ENCODE measurements at places on chromosomes 2 and 18. TPM values are rescaled to one million over a fixed set of nuclear protein-coding genes. Genes with fewer than 3 reads are reported as not detected.

- DNase-seq: no peak
Measured at GRCh38 chr2:126770466-126770865, 114.5 kb downstream of the GYPC start.

DNA sequence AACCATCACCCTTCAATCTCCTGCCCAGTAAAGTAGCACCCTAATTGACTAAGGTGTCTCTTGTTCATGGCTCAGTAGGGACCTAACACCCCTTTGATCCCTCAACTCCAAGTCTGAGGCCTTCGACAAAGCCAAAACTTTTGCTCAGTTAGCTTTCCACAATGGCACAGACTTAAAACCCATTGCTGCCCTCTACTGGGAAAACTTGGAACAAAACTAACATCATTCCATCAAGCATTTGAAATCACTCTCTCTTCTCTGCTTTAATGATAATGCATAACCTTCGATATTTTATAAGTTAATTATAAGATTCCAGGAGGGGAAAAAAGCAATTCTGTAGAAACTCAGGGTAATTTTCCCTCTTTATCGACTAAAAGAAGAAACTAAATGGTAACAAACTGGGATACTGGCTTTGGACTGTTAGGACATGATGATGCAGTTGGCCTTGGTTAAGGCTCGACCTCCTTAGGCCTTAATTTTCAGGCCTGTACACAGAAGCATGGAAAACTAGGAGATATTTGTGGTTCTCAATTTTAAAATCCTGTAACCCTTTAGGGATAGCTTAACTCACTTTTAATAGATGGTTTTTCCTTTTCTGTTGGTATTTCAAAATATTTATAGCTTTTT is 127.8 kb downstream of the STK39 start:
- peak; percentile 83 for DNase-seq

- no peak for DNase-seq
Measured at GRCh38 chr2:176152350-176153181, 1.2 kb downstream of the HOXD4 start.

DNA sequence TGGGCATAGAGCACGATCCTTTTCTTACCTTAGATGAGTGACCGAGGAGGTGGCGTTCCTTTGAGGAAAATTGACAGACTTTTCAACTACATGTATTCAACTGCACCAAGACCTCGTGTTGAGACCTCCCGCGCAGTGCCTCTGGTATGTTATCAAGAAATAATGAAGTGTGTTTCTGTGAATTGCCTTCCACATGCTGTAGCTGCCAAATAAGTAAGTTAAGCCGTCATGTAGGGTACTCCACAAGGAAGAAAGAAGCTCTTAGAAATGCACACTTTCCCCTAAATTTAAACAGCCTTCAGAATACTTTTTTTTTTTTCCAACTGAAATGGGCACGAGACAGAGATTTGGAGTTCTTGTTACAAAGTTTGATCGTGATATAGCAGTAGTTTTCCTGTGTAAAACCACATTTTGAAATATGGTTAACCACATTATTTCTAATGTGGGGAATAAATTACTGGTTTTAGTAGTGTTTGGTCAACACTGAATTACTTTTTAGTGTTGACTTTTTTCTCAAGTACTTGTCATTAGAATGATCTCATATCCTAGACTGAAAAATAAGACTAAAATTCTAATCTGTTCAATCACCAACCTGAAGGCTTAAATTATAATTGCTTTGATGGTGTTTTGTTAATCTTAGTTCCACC is 30.5 kb downstream of the PDK1 start:
- no peak for DNase-seq

GRCh38 chr18:59059140-59059539 is 80.5 kb upstream of the SEC11C start:
- DNase-seq: no peak

DNA sequence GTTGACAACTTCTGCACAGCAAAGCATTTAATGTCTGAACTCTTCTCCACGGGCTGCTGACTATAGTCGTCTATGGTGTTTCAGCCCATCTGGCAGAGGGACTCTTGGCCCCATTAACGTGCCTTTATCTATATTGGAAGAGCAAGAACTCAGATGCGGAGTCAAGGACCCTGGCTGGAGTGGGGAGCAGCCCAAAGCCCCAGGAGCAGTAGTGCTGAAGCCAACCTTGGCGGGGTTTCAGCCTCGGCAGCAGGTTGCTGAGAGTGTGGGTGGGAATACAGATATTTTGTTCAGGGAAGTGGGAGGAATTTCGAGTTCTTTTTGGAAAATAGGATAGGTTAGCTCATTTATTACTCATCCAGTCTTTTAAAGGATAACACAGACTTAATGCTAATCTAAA is 34.2 kb downstream of the TMEM17 start:
- peak; percentile 69 for DNase-seq

The RAPGEF4 gene
- 11.3 TPM for total RNA-seq

DNA sequence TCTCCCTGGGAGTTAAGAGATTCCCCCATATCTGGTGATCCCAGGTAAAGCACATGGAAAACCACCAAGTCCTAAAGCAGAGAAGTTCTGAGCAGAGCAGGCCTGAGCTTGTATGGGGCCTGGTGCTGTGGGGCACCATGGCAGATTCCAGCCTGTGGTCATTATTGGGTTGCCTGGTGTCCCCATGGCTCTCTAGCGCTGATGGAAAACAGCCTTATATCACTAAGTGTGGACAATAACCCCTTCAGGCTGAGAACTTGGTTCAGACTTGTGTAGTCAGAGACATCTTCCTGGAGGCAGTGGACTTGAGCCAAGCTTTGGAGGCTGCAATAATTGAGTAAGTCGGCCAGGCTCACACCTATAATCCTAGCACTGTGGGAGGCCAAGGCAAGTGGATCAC is 96.8 kb downstream of the MCFD2 start:
- DNase-seq: no peak

DNA sequence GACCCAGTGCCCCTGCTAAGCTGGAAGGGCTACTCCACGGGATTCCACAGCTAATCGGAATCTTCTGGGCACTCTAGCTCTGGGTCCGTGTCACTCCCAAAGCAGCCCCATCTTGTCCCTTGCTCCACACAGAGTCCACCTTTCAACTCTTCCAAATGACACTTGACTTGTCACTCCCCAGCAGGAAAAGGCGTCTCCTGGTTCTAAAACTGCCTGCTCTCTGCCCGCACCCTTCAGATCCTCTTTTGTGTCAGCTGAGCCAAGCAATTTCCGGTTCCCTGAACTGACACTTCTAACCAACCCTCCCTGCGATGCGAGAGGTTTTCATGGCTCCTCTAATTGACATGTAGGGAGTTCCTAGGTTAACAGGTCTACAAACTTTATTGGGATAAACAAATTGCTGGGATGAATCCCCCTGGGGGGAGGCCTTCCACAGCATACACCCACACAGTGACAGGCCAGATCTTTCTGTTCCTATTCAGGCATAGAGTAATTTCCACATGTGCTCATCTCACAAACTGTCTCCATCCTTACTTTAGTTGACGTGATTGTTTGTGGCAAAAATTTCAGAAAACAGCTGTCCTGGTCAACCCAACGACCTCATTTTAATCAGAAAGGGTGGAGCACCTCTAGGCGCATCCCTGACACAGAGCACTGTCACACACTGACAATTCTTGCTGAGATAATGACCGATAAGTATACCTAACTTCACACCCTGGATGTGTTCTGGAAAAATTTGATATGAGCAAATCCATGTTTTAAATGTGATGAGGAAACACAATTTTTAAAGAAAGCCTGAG is 104.9 kb downstream of the RBMS1 start:
- DNase-seq: no peak

- no peak for DNase-seq
Measured at GRCh38 chr2:177717831-177718618, 325.5 kb downstream of the AGPS start.

- no peak for DNase-seq
Measured at GRCh38 chr2:85913884-85914881, 25.4 kb upstream of the ST3GAL5 start.

- DNase-seq: no peak
Measured at GRCh38 chr2:175676813-175677212, 325.3 kb downstream of the LNPK start.

- no peak for DNase-seq
Measured at GRCh38 chr2:84827978-84828575, 52.8 kb downstream of the TRABD2A start.

DNA sequence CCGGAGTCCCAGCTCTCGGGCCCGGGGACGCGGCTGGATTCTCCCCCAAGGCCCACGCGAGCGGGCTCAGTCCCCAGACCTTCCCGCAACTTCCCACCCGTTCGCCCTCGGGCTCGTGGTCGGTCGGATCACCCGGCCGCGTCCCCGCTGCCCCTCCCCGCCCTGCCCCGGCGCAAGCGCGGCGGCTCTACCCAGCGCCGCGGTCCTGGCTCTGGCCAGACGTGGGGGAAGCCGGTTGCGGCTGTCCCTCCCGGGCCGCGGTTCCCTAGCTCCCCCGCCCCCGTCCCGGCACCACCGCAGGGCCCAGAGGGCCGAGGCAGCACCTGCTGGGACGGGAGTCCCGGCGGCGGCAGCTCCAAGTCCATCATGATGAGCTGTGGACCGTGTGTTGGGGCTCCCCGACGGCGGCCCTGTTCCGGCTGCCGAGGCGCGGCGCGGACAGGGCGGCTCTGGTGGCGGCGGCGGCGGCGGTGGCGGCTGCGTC is 276 bp downstream of the NFE2L2 start:
- no peak for DNase-seq

- peak; percentile 74 for DNase-seq
Measured at GRCh38 chr2:186641807-186642321, 52.0 kb upstream of the FAM171B start.

The BOLL gene
- total RNA-seq: 2.8 TPM

DNA sequence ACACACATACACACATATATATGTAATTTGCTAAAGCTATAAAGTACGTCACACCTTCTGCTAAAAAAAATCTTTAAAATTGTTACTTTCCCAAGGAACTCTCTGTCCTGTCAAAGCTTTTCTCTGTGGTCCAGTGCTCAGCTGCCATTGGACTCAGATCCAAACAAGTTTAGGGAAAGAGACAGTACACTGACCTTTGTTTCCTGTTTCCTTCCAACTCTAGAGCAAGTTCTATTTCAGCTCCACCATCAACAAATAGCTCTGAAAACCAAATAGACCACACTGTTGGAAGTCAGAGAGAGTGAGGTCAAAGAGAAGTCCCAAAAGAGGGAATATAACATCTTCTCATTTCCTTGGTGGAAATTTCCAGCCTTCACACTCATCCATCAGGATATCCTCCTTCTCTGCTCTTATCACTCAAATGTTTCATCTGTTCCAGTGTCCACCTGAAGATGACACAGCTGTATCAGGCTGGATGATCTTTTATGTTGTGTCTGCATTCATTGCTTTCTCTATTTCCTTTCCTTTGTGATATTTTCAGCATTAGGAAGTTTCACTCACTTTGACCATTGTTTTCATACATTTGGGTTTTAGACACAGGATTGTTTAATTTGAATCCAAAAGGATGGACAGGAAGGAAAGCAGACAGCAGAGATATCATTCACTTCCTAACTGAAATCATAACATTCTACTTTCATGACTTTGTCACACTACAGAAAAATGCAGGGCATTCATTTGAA is 192.3 kb upstream of the NT5C1B start:
- no peak for DNase-seq

- no peak for DNase-seq
Measured at GRCh38 chr2:19731037-19731436, 170.7 kb downstream of the TTC32 start.

DNA sequence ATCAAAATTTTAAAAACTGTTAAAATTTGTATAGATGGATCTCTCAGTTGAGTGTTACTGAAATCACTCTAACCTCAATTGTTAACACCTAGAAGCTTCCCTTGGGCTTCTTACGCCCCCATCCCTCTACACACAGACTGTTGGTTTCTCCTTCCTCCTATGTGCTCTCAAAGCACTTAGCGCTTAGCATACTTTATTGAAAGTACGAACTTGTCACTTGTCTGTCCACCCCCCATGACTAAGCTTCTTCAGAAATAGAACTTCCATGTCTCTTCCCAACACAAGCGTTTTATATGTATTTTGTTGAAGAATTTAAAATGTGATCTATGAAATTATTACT is 441 bp downstream of the MPHOSPH10 start:
- DNase-seq: peak; percentile 18

All from tongue (tissue), 3 donors.